ENCODE measurements at places on chromosomes 1 and 21.

- no peaks in the 10 kb centered on the region for H3K36me3 ChIP-seq
- no peak for DNase-seq
- H3K27me3 ChIP-seq, result no peaks in the 10 kb centered on the region
- no peak overlapping the region for H3K4me3 ChIP-seq
These were observed 59.8 kb upstream of the RUNX1 start for GRCh38 chr21:35108887-35109286.

DNA sequence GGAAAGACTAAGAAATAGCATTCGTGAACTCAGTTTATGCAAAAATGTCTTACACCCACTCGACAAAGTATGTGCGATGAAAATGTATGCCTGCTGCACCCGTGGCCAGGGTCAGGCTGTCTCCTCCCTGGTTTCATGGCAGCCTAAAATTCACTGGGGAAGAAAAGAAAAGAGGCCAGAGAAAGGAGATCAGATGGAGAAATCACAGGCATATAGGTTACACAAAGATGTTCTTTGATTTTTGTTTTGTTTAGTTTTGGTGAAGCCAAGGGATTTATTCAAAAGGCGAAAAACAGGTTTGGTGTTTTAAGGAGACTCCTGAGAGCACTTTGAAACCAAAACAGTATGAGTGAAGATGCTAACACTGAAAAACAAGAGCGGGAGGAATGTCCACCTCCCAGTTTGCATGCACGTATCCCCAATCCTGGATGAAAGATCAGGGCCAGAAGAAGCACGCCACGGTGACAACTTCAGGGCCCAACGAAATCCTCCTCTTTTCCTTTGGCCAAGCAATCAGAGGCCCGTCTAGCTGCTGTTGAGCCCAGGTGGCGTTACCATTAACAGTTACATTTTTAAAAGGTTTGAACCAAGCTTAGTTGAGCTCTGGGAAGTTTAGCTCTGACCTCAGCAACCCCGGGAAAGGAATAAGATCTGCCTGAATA lies 992 bp upstream of the SSX2IP start:
- H3K27me3 ChIP-seq, result no peaks in the 10 kb centered on the region
- H3K4me3 ChIP-seq, result peak overlapping the region; percentile 89
- no peaks in the 10 kb centered on the region for H3K36me3 ChIP-seq
- no peak for DNase-seq

- no peak for DNase-seq
- H3K27me3 ChIP-seq, result no peaks in the 10 kb centered on the region
- H3K27ac ChIP-seq, result no peak overlapping the region
These were observed 173.3 kb upstream of the EDN2 start for GRCh38 chr1:41657679-41658295.

DNA sequence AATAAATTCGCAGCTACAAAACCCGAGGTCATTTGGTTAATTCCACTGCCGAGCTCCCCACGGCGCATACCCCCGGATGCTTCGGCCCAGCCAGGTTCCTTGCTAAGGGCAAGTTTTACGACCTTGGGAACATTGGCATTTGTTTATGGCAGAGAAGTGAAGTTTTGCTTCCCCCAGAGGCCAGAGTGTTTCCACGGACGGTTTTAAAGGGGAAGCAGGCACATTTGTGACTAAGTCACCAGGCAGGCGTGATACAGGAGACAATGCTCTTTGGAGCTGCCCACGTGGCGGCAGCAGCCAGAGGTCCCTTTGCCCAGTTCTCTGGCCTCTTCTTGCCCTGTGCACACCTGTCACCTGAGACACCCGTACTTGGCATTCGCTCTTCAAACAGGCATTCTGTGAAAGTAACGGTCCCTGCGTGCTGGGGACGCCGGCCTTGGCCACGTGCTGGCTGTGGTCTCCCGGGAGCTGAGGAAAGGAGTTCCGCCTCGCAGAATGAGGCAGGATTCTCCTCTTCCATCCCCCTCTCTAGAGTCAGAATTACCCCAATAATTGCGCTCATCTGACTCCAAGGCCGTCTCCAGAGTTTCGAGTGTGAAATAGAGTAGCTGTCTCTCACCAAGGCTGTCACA lies 138.3 kb downstream of the PRDM16 start:
- DNase-seq, result no peak
- H3K4me1 ChIP-seq, result no peaks in the 10 kb centered on the region
- H3K27ac ChIP-seq, result no peak overlapping the region
- no peaks in the 10 kb centered on the region for H3K36me3 ChIP-seq
- no peak overlapping the region for H3K4me3 ChIP-seq

DNA sequence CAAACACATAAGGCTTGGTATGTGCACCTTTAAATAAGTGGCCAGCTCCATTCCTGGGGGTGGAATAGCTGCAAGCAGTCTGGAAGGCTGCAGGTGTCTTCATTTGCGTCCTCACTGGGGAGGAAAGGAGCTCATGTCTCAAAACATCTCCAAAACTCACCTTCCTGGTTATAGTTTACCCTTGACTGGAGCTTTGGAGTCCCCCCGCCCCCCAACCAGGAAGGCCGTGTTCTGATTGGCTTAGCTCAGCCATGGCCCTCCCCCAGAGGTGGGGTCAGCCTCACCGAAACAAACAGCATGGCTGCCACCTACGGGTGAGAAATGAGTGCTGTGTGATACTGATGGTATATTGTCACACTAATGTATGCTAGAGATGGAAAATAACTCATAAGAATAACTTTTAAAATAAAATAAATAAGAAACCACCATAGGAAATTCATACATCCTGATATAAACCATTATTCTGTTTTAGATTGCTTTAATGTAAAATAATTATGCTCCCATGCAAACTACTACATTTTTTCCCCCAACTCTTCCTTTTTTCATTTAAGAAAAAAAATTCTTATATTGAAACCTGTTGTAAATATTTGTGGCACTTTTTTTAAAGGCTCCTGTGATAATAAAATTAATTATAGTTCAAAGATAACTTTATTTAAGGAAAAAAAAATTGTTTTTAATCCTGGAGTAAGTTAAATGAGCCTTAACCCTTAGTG lies 90.8 kb downstream of the ZP4 start:
- H3K4me3 ChIP-seq, result no peak overlapping the region
- no peak overlapping the region for H3K27ac ChIP-seq
- H3K4me1 ChIP-seq, result no peaks in the 10 kb centered on the region
- no peaks in the 10 kb centered on the region for H3K27me3 ChIP-seq

- H3K27ac ChIP-seq, result no peak overlapping the region
- H3K4me1 ChIP-seq, result no peaks in the 10 kb centered on the region
- H3K27me3 ChIP-seq, result no peaks in the 10 kb centered on the region
- no peak overlapping the region for H3K4me3 ChIP-seq
These were observed 10.8 kb downstream of the INAVA start for GRCh38 chr1:200905411-200906052.

- no peak for DNase-seq
- H3K4me1 ChIP-seq, result no peaks in the 10 kb centered on the region
- no peaks in the 10 kb centered on the region for H3K36me3 ChIP-seq
- no peaks in the 10 kb centered on the region for H3K27me3 ChIP-seq
These were observed 61.0 kb downstream of the HMCN1 start for GRCh38 chr1:185795181-185795580.

GRCh38 chr1:22447621-22448111 lies 4.0 kb upstream of the ZBTB40 start:
- no peaks in the 10 kb centered on the region for H3K27me3 ChIP-seq
- H3K4me1 ChIP-seq, result peaks cover 22% of the 10 kb centered on the region
- peak; percentile 63 for DNase-seq
- H3K4me3 ChIP-seq, result peak overlapping the region; percentile 41
- H3K27ac ChIP-seq, result peak overlapping the region; percentile 72

- DNase-seq, result no peak
- no peaks in the 10 kb centered on the region for H3K27me3 ChIP-seq
- H3K4me1 ChIP-seq, result no peaks in the 10 kb centered on the region
- no peak overlapping the region for H3K4me3 ChIP-seq
- H3K36me3 ChIP-seq, result no peaks in the 10 kb centered on the region
- H3K27ac ChIP-seq, result no peak overlapping the region
These were observed 443.9 kb downstream of the KIF26B start for GRCh38 chr1:245598524-245599305.

- no peak overlapping the region for H3K27ac ChIP-seq
- no peak overlapping the region for H3K4me3 ChIP-seq
- H3K4me1 ChIP-seq, result peaks cover 20% of the 10 kb centered on the region
- DNase-seq, result no peak
These were observed 122.2 kb downstream of the KCNN3 start for GRCh38 chr1:154747740-154748404.

- no peak overlapping the region for H3K27ac ChIP-seq
- no peak overlapping the region for H3K4me3 ChIP-seq
- no peaks in the 10 kb centered on the region for H3K36me3 ChIP-seq
- H3K4me1 ChIP-seq, result no peaks in the 10 kb centered on the region
- H3K27me3 ChIP-seq, result no peaks in the 10 kb centered on the region
These were observed 157.8 kb downstream of the SDCCAG8 start for GRCh38 chr1:243413431-243414151.

GRCh38 chr1:117130526-117130925 lies 9.0 kb upstream of the TRIM45 start:
- no peak for DNase-seq
- H3K4me3 ChIP-seq, result no peak overlapping the region
- H3K36me3 ChIP-seq, result no peaks in the 10 kb centered on the region
- H3K27me3 ChIP-seq, result no peaks in the 10 kb centered on the region
- no peak overlapping the region for H3K27ac ChIP-seq
- peaks cover 14% of the 10 kb centered on the region for H3K4me1 ChIP-seq

DNA sequence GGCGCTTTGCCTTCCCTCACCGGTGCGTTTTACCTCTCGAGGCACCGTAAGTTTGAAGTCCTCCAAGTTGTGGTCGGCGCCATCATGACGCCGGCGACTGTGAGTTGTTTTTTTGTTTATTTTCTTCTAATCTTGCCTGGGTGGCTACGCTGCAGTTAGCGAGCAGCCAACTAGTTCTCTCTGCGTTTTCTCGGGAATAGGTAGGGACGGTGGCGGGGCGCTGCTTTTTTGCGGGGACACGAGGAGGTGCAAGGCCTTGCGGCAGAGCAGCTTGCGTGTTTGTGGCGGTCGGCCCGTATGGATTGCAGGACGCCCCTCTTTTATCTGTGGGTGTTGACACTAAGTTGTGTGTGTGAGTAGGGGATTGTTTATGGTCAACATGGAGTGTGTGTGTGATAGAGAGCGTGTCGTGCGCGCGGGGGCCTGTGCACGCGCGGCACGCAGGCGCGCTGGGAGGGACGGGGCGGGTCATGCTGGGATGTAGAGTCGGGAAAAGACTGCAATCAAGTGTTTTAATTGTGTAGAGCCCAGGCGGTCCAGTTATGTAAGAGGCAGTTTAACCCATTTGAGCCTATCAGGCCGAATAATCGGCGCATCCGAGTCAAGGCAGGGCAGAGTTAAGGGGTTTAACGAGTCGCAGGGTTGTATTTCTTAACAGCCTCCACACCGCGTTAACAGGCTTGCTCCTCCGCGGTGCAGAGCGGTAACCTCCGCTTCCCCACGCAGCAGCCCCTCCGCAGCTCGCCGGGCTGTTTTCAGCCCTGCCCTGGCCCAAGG lies 1.2 kb upstream of the NEGR1 start:
- H3K36me3 ChIP-seq, result no peaks in the 10 kb centered on the region
- DNase-seq, result peak; percentile 82
- H3K27me3 ChIP-seq, result no peaks in the 10 kb centered on the region
- peak overlapping the region; percentile 81 for H3K4me3 ChIP-seq
- H3K4me1 ChIP-seq, result no peaks in the 10 kb centered on the region

GRCh38 chr1:8554956-8555534 lies 237.1 kb downstream of the SLC45A1 start:
- no peak overlapping the region for H3K27ac ChIP-seq
- H3K4me3 ChIP-seq, result no peak overlapping the region
- H3K36me3 ChIP-seq, result peaks cover 6% of the 10 kb centered on the region
- no peaks in the 10 kb centered on the region for H3K27me3 ChIP-seq
- peaks cover 13% of the 10 kb centered on the region for H3K4me1 ChIP-seq
- DNase-seq, result no peak
